Cardiac atrium fibroblast (primary cell): ENCODE measurements at places on chromosomes 16 and 17. TPM values are rescaled to one million over a fixed set of nuclear protein-coding genes. Genes with fewer than 3 reads are reported as not detected.

PRSS21 gene
- total RNA-seq, result not detected in 2 replicates

CRHR1 gene
- not detected in 2 replicates for total RNA-seq

TVP23A gene
- total RNA-seq, result 0.18 TPM in 1 of 2 replicates, not detected in the other

KREMEN2 gene
- not detected in 2 replicates for total RNA-seq

C17orf100 gene
- total RNA-seq, result 1.6 and 2.9 TPM in 2 replicates

CAVIN1 gene
- 781 and 918 TPM in 2 replicates for total RNA-seq
